AML-193 (cell line): ENCODE measurements at places on chromosomes 1 and 21.

GRCh38 chr1:58717979-58718378 is 18.1 kb upstream of the MYSM1 start:
- no peak for DNase-seq

- DNase-seq: peak; percentile 26
Observed at GRCh38 chr21:46325073-46325912, 1.3 kb downstream of the PCNT start.

GRCh38 chr1:111399792-111400610 is 27.5 kb downstream of the OVGP1 start:
- peak; percentile 32 for DNase-seq

DNA sequence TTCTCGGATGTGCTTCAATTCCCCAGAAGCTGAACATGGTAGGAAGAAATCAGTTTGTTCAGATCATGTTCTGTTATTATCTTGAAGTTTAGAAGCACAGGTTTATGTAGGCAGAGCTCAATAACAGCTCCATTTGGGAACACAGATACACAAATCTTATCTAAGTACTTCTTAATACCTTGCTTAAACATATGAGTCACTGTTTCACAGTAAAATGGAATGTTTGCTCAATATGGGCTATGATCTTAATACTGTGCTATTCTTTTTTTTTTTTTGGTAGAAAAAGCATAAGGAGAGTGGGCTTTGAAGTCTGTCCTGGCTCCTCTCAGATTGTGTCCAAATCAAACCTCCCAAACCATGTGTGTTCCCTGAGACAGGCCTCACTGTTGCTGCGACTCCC is 13.4 kb downstream of the PROK1 start:
- DNase-seq: no peak

- DNase-seq: no peak
Observed at GRCh38 chr1:62437273-62437940, 558 bp downstream of the USP1 start.

DNA sequence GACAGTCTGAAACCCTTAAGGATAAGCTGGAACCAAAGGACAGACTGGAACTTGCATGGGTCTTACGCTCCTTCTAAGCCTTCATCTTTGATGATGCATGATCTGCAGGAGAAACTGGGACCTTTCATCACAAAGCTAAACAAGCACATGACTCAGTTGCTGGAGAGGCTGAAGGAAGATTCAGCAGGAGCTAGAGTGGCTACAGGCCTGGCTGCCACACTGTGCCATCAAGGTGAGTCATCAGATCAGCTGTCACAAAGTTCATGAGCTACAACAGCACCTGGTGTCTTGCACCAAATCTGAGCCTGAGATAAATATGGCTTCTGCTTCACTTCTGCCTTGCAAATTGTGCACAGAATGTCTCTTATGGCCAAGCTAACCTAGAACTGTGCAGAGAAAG is 95.5 kb upstream of the MARK1 start:
- no peak for DNase-seq
